ENCODE measurements at places on chromosomes 7 and 10.

GRCh38 chr7:41391818-41392217 lies 311.1 kb downstream of the INHBA start:
- DNase-seq, result no peak

- DNase-seq, result no peak
Measured at GRCh38 chr7:55565681-55566080, 6.6 kb downstream of the VOPP1 start.

GRCh38 chr10:86961481-86962091 lies 3.2 kb downstream of the SNCG start:
- DNase-seq, result no peak

GRCh38 chr7:8068892-8069686 lies 100.5 kb downstream of the GLCCI1 start:
- DNase-seq, result no peak

DNA sequence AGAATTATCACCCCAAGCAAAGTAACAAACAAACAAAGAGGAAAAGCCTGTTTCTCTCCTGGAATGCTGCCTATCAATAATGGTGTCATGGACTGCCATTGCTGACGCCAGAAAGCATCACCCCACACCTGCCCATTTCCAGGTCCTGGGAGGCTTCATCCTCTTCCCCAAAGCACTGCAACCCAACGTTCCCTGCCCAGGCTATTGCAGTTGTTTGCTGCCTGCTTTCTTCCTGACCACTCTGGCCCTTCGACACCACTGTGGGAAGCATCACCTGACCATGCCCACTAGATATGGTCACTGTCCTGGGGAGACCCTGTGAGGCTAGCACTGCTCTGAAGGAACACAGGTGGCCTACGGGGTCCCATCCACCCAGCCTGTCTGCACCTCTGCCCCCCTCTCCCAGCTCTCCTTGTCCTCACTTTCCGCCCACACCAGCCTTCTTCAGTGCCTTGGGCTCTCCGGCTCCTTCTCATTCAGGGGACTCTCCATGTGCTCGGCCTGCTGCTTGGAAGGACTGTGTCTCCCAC lies 439.6 kb downstream of the GLRX3 start:
- no peak for DNase-seq

- no peak for DNase-seq
Measured at GRCh38 chr10:44195112-44196007, 189.5 kb downstream of the CXCL12 start.

GRCh38 chr7:155509725-155510551 lies 36.4 kb downstream of the CNPY1 start:
- no peak for DNase-seq

- no peak for DNase-seq
Measured at GRCh38 chr7:70072220-70072619, 473.9 kb downstream of the AUTS2 start.

- DNase-seq, result no peak
Measured at GRCh38 chr7:11592699-11593098, 239.3 kb downstream of the THSD7A start.

GRCh38 chr10:125559210-125559609 lies 123.8 kb downstream of the TEX36 start:
- no peak for DNase-seq

- no peak for DNase-seq
Measured at GRCh38 chr7:107527196-107527595, 36.5 kb downstream of the COG5 start.

- DNase-seq, result no peak
Measured at GRCh38 chr7:22871661-22872060, 49.0 kb upstream of the TOMM7 start.

GRCh38 chr7:13031468-13031867 lies 344.0 kb downstream of the ARL4A start:
- no peak for DNase-seq

- DNase-seq, result no peak
Measured at GRCh38 chr7:128833148-128833945, 3.1 kb downstream of the FLNC start.

DNA sequence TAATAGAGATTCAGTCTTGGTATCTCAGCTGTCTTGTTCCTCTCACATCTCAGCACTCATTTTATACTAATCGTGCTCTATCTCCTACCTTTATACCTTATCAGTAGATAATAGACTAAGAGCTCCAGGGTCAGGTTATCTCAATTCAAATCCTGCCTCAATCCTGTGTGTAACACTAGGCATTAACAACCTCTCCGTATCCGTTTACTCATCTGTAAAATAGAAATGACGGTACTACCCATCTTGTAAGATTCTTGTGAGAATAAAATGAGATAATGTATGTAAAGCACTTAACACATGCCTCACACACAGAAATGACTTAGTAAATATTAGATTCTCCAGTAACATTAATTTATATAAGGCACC lies 622 bp upstream of the P4HA1 start:
- DNase-seq, result no peak

DNA sequence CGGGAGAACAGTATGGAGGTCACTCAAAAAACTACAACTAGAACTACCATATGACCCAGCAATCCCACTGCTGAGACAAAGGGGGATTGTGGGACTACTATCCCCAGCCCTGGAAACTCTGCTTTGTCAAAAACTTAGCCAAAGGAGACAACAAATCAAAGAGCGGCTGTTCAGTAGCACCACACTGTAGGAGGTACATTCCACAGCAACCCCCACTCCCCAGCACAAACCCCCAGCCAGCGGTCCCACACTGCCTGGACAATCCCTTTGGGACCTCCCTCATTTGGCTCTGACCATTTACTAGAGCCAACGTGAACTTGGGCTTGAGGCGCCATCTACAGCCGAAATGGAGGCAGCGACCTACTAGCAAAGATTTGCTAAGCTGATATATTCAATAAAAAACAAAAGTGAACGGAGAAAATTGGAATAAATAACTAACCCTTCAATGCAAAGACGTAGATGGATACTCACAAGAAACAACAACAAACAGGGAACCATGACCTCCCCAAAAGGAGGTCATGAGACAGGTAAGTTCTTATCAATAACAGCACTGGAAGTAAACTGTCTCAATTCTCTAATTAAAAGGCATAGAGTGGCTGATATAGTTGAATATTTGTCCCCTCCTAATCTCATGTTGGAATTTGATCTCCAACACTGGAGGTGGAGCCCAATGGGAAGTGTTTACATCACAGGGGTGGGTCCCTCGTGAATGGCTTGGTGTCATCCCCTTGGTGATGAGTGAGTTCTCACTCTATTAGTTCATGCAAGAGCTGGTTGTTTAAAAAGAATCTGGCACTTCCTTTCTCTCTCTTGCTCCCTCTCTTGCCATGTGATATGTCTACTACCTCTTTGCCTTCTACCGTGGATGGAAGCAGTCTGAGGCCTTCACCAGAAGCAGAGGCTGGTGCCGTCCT lies 119.0 kb upstream of the KCNMA1 start:
- DNase-seq, result no peak

- no peak for DNase-seq
Measured at GRCh38 chr10:78785066-78785465, 283.7 kb upstream of the ZMIZ1 start.

- no peak for DNase-seq
Measured at GRCh38 chr7:19121977-19122588, 4.6 kb upstream of the TWIST1 start.

DNA sequence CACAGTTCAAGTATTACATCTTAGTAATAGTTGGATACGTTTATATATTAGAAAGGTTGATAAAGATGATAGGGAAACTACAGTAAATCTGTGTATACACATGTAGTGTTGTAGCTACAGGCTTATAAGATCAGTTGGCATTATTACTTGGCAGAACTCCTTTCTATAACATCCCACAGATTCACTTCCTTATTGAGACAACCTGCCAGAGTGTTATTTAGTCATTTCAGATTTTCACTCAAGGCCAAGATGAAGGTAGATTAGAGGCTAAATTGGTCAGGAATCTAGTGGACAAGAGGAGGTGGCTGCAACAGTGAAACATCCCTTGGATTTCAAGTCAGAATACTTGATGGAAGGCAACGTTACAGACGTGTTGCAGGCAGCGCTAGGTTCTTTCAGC lies 63.0 kb downstream of the PAPSS2 start:
- DNase-seq, result no peak

- no peak for DNase-seq
Measured at GRCh38 chr7:41536873-41537665, 165.8 kb downstream of the INHBA start.

- DNase-seq, result no peak
Measured at GRCh38 chr7:144508702-144509101, 105.2 kb upstream of the NOBOX start.

GRCh38 chr7:144987686-144988085 lies 151.8 kb upstream of the TPK1 start:
- DNase-seq, result no peak

GRCh38 chr10:77405771-77406241 lies 231.8 kb downstream of the KCNMA1 start:
- DNase-seq, result no peak

GRCh38 chr7:88305044-88305443 lies 1.6 kb downstream of the STEAP4 start:
- DNase-seq, result no peak

- no peak for DNase-seq
Measured at GRCh38 chr10:96747734-96748550, 27.6 kb upstream of the PIK3AP1 start.

DNA sequence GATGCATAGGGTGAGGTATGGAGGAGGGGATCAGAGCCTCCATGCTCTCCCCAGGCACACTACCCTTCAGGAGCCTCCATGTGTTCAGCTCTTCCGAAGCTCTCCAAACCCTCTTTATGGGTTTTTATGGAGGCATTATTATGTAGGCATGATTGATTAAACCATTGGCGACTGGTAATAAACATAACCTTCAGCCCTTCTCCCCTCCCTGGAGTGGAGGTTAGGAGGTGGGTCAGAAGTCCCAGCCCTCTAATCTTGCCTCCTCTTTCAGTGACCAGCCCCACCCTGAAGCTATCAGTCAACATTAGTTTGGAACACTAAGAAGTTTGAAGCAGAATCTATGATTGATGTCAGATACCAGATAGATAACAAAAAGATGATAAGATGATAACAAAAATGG lies 23.3 kb downstream of the CAPZA2 start:
- no peak for DNase-seq

GRCh38 chr7:26937306-26937705 lies 72.9 kb upstream of the SKAP2 start:
- DNase-seq, result no peak

GRCh38 chr7:98483964-98484545 lies 83.2 kb upstream of the BAIAP2L1 start:
- DNase-seq, result no peak

- DNase-seq, result no peak
Measured at GRCh38 chr7:12567015-12567414, 3.5 kb upstream of the SCIN start.

DNA sequence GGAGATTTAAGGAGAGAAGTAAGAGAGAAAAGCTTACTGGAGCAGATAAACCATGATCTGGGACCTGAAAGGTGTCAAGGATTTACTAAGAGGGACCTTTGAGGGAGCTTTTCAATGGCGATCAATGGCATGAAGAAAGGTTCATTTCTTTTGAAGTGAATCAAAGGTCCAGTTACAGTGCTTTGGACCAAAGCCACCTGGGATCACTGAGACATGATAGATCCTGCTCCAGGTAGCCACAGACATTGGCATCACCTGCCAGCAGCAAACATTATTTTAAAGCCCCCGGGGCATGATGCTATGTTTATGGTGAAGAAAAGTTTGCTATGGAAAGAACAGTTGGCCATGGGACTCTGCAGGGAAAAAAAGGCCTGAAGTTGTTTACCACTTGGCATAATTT lies 109.4 kb downstream of the SLC25A13 start:
- no peak for DNase-seq

GRCh38 chr7:116715077-116715476 lies 43.1 kb downstream of the MET start:
- DNase-seq, result no peak

- DNase-seq, result no peak
Measured at GRCh38 chr10:92829042-92829785, 19.1 kb upstream of the EXOC6 start.

GRCh38 chr7:143437578-143437977 lies 5.7 kb upstream of the TAS2R60 start:
- DNase-seq, result no peak

DNA sequence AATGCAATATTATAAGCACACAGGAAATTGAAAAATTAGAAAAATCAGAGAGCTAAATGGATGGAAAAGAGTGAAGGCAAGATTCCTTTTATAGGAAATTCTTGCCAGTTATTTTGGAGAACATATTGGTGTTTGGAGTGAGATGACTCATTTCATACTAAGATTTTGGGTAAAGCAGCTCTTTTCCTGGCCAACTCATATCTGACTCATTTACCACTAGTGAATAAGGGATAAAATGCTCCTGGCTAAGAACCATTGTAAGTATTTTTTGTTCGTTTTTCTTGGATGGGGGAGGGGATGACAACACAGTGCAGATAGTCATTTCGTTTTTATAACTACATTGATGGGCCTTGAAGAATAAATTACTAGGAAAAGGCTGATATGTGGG lies 139.3 kb downstream of the TWIST1 start:
- DNase-seq, result no peak

DNA sequence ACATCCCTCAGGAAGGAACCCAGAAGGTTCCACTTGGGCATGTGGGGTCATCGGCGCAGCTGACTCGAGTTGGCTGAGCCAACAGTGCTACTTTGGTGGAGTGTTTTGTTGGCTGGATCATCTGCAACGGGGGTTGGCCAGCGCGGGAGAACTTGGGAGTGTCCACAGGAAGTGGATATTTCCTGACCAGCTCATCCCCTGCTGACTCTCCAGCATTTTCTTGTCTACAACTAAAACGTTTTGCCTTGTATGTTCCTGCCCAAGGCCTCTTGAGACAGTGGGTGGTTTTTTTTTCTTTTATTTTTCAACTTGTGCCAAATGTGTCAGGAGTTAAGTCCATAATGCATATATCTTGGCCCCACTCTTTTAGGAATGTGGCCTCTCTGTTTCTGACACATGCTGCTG lies 208.6 kb downstream of the ZNF365 start:
- DNase-seq, result no peak

DNA sequence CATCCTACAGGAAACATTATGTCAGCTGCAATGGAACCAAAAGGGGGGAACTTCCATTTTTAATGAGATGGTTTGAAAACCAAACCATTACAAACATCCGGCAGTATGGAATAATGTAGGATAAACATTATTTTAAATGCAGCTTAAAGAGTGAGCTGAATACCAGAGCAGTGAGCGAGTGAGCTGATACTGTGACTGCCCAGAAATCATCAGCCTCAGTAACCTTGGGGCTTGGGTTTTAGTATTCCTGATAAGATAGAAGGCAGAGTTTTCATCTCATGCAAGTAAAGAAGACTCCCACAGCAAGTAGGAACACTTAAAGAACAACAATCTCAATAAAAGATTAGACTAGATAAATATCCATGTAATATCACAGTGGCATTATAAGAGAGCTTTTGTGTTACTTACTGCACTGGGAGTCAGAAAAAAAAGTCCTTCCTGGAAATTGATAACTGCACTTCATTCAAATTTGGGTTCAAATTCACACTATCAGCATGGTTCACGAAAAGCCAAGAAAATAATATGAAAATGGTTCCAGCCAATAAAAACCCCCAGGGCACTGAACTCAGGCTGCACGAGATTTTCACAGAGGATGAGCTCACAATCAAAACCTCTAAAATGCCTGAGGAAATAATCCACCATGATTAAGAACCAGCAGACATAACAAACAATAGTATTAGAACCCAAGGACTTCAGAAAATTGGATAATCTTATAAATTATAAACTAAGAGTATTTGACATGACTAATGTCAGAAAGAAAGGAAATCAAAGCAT lies 115.7 kb downstream of the MTPAP start:
- no peak for DNase-seq

Data from activated T-helper 1 cell treated with anti-CD3 and anti-CD28 coated beads, Interleukin-2, amount 50 U/mL, for 16 hours (primary cell).